ENCODE measurements at places on chromosomes 6 and 20.

DNA sequence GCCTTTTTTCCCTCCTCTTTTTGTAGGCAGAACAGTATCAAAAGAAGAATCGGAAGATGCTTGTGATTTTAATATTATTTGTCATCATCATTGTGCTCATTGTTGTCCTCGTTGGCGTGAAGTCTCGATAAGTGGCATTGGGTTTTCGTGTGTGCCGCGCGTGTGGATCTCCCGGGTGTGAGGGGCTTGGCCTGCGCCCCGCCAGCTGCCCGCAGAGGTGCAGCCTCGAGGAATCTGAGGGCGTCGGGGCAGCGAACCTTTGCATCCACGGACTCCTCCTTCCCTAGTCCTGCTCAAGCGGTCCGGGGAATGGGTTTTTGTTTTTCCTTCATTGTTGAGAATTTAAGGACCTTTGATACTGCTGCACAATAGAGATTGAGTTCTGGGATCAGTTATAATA is 16.4 kb upstream of the NPEPL1 start:
- DNase-seq: no peak

GRCh38 chr6:17628873-17629272 is 28.8 kb downstream of the FAM8A1 start:
- no peak for DNase-seq

DNA sequence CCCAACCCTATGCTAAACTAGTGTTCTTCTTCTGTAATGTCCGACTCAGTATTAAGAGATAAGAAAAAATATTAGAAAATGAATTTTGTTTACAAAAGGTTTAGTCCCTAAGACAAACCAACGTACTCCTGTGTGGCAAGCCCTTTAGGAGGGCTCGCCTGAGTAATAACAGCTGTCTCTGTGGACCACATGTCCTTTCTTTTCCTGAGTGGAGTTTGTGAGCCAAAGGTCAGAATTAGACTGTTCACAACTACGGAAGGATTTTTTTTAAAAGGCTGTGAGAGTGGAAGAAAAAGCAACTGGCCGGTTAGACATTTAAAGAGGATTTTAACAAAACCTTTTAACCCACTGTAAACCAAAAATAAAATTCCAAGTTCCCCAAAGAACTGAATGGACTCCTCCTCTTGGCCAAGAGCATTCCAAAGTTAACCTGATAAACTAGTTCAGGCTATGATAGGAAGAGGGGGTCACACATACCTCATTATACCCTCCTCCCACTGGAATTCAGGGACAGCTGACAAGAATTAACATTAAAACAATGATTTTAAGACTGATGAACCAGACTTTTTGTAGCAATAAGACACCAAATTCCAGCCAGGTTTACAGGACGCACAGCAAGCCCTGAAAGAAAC is 43.5 kb downstream of the FAM184A start:
- DNase-seq: no peak

GRCh38 chr20:2314759-2315439 is 19.1 kb downstream of the TGM3 start:
- DNase-seq: no peak

DNA sequence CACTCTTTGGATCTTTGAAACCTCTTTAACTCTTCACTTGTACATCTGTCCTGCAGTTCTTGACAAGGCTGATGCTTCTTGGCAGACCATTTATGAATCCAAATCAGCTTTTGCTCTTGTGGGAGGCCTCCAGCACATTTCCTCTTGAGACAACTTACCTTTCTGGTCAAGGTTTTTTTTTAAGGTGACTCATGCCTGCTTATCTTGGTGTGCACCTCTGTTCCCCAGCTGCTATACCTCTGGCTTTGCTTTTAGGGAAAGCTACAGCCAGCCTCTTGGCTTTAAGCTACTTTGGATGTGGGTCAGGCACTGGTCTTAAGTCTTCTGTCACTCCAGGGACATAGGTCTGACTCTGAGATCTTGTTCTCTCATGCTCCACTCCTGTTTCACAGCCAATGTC is 106.5 kb downstream of the PHF3 start:
- no peak for DNase-seq

GRCh38 chr6:32107406-32107805 is 1.7 kb downstream of the TNXB start:
- DNase-seq: no peak

- DNase-seq: no peak
These were observed 32.2 kb downstream of the OPRM1 start for GRCh38 chr6:154071236-154071635.

DNA sequence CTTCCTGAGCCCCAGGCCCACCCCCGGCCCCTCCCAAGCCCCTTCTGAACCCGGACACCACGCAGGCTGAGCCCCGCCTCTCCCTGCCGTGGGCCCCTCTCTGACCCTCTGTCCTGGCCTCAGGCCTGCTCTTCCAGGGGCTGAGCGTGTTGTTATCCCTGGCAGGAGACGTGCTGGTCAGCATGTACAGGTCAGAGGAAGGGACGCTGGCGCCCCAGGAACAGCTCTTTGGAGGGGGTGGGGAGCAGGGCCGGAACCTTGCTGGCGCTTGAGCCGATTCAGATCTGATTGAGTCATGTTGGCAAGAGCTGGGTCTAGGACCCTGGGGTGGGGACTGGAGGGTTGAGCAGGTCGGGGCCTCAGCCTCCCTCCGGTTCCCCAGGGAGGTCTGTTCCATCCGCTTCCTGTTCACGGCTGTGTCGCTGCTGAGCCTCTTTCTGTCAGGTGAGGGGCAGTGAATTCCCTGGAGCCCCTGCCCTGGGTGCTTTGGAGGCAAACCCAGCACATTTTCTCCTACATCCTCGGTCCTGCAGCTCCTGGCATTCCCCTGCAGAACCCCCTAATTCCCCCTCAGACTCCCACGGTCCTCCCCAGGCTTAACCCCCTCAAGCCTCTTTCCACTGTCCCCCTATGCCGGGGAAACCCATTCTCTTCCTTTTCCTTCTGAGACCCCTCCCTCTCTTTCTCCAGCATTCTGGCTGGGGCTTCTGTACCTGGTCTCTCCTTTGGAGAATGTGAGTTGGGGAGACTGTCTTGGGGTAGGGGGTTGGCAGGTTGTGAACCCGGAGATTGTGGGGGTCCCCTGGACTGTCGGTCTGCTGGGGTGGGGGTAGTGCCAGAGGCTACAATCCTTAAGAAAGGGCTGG is 2.0 kb downstream of the SPAG4 start:
- DNase-seq: peak; percentile 69

DNA sequence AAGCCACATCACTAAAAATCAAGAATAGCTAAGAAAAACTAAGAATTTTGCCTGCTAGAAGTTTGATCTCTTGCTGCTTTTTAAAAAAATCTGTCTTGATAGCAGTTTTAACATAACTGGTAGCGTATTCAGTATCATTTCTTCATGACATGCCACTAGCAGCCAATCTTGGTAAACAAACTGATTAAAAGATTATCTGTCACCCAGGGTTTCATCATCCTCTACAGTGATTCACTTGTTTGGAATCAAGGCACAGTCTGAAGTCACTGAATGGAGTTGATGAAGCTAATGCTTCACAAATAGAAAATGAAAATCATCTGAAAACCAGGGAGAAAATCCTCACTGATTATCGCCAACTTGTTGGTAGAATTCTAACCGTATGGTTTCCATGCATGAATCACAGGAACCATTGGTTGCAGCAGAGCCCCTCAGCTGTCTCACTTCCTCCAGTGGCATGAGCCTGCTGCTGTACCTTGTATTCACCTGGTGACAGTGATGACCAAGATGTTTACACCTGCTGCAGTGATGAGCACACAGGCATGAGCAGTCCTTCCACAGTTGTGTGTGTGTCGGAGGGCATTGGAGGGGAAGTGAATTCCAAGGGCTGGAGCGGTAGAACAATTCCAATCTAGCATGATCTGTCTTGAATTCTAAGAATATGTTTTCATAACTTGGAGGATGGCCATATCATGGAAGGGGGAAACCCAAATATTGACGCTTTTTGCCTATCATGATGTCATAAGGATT is 275.0 kb downstream of the KHDC1L start:
- no peak for DNase-seq

DNA sequence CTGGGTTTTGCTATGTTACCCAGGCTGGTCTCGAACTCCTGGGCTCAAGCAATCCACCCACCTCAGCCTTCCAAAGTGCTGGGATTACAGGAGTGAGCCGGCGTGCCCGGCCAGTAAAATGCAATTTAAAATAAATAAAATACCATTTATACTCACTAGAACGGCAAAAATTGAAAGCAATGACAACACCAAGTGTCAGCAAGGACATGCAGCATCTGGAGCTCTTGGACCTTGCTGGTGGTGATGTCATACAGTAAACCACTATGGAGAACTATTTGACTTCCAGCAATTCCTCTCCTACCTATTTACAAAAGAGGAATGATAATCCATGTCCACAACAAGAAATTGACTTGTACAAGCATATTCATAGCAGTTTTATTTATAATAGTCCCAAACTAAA is 105.7 kb upstream of the PHACTR1 start:
- no peak for DNase-seq

DNA sequence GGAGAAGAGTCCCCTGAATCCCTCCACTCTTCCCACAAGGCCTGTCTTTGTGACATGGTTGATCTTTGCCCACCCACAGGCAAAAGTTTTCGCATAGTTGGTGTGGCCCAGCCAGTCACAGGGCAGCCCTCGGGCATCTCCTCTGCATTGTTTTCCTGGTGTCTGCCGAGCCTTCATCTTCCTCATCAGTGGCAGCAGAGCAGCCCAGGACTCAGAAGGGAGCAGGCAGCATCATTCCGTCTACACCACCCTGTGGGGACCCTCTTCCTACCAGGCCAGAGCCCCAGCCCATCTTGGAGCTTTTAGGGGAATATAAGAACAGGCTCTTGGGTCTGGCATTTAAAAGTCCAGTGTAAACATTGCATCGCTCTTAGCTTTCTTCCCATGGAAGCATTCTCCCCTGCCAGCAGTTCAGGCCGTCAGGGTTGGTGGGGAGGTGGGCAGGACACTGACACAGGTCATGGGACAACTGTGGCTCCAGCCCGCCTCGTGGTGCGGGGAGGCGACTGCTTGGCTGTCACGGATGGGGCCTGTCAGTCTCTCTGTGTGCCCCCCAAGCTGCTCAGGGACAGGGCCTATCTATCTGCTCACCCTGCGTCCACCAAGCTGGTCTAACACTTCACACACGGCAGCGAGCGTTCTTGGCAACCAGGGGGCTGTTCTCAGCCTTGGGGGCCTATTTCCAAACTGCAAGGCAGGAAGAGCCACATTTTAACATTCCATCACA is 38.3 kb downstream of the PDRG1 start:
- DNase-seq: no peak

- no peak for DNase-seq
These were observed 72.4 kb upstream of the TBC1D7 start for GRCh38 chr6:13400772-13401171.

GRCh38 chr20:63567386-63568169 is 6.5 kb downstream of the HELZ2 start:
- no peak for DNase-seq

DNA sequence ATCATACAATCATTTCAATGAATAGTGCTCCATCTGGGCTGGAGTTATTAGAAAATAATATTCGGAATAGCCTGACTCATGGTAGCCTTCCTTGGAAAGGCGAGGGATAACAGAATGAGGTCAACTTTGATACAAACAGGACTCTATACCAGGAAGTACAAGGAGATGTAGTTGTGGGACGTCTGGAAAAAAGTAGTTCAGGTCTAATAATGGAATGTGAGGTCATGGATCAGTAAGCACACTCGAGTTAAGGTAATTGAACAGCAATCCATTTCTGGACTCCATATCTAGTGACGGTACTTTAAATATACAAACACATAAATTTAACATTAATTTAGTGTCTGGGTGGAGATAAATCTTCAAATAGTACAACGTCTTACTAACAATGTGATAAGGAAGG is 1204.0 kb upstream of the ADGRB3 start:
- no peak for DNase-seq

- DNase-seq: no peak
These were observed 265.5 kb downstream of the DLL1 start for GRCh38 chr6:170025341-170025911.

DNA sequence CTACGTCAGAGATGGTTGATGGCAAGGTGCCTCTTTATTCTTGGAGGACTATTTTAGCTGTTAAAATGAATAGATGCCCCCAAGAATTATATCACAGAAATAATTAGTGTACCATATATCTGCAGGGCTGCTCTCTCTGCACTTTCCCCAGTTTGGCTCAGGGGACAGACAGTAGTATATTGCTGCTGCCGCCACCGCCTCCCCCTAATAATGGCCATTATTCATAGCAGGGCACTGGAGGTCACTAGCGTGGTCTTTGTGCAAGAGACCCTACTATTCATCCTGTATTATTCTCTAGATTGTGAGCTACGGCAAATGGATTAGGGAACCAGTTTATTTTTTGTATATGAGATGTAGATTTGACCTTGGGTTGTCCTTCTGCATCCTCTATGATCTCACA is 11.0 kb downstream of the HDGFL1 start:
- no peak for DNase-seq

DNA sequence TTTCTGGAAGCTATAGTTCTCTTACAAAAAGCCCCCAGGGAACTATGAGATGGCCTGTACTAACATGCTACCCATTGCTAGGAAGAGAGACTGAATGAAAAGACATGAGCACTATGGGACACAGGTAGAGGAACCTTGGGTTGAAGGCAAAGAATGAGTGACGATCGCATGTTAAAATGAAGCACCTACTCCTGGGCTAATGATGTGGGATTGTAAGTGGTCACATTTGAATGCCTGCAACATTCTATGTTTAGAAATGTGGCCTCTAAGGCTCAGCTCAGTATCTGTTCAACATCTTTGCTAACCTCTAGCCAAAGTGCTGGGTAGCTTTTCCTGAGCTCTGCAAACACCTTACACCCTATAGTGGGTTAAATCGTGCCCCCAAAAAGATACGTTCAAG is 5.2 kb upstream of the ZC3H12D start:
- DNase-seq: no peak

- DNase-seq: no peak
These were observed 77.9 kb upstream of the CITED2 start for GRCh38 chr6:139452148-139452876.

GRCh38 chr6:39440039-39440426 is 117.5 kb upstream of the KCNK16 start:
- DNase-seq: no peak

DNA sequence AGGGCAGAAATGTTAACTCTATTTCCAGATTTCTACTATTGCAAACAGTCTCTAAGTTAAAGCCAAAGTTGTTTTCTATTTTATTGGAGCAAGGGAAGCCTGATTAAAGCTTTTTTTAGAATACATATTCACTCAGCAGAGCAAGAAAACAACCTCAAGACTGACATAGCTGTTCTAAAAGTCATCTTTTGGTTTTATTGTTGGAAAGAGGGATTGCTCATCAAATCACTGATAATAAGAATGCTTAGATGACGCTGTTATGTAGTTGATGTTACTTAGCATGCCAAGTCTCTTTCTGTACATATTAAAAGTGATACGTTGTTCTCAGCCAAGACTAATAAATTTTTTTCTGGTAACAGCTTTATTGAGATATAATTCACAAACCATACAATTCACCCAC is 172.6 kb upstream of the LAMA2 start:
- DNase-seq: no peak
